GM10248 (cell line): ENCODE measurements at places on chromosomes 12 and 14.

- no peak for DNase-seq
Observed at GRCh38 chr14:98912655-98913054, 359.3 kb downstream of the BCL11B start.

DNA sequence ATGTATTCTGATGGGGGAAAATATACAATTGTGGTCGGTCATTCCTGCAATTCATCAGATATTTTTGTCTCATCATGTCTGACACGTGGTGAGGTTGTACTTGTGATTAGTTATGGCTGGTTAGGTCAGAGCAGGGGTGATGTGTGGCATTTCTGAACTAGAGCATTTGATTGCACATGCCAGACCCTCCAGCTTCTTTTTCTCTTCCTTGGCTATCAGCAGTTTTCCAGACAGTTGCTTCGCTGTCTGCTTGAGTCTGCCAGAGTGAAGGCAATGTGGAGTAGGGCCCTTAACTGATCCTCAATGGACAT is 25.9 kb downstream of the TMEM117 start:
- no peak for DNase-seq

DNA sequence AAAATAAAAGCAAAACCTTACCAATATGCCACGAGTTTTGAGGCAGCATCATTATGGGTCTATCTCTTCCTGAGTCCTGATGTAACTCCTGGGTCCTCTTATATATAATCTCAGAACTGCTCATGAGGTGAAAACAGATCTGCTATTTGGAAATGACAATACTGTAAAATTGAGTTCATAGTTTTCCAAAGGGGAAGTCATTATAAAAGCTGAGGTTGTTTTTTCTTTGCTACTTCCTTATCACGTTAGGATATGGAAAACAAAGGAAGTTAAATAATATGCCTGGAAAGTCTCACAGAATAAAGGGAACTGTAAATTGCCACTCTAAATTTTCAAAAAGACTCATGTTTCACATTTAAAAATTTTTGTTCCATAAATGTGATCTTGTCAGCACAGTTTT is at the start of gene CD163L1:
Gene CD163L1 (minus strand): TSS at position 78 of the 400 bp plus-strand sequence. CDS start 26 bp downstream, at position 52.
- no peak for DNase-seq

DNA sequence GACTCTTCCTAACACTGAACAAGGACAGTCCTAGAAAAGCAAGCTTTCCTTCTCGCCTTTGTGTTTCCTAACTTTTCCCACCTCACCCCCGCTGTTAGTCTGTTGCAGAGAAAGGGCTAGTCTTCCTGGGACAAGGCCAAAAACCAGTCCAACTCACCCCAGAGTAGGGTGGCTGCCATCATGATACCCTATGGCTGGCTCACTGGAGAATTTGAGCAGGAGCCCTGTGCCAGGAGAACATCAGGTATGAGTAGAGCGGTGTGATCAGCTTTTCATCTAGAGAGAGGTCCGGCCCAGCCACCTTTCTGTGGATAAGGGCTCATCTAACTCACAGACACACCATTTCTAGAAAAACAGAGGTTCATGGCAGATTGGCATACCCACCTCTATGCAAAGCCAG is 16.7 kb upstream of the ZFP36L1 start:
- no peak for DNase-seq

DNA sequence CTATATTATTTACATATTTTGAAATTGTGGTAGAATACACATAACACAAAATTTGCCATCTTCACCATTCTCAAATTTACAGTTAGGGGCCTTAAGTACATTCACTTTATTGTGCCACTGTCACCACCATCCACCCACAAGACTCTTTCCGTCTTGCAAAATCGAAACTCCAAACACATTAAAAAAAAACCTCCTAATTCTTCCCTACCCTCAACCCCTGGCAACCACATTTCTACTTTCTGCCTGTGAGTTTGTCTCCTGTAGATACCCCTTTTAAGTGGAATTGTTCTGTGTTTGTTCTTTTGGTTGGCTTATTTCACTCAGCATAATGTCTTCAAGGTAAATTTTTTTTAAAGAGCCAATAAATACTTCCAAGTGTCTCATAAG is 31.6 kb upstream of the AMIGO2 start:
- no peak for DNase-seq

- DNase-seq: no peak
Observed at GRCh38 chr14:31232081-31232480, 24.5 kb upstream of the HECTD1 start.

- no peak for DNase-seq
Observed at GRCh38 chr14:53019406-53019805, 68.6 kb upstream of the FERMT2 start.

- DNase-seq: no peak
Observed at GRCh38 chr12:51219322-51219721, 1.5 kb upstream of the POU6F1 start.

GRCh38 chr14:86902176-86902950 is 1090.6 kb downstream of the GALC start:
- no peak for DNase-seq

DNA sequence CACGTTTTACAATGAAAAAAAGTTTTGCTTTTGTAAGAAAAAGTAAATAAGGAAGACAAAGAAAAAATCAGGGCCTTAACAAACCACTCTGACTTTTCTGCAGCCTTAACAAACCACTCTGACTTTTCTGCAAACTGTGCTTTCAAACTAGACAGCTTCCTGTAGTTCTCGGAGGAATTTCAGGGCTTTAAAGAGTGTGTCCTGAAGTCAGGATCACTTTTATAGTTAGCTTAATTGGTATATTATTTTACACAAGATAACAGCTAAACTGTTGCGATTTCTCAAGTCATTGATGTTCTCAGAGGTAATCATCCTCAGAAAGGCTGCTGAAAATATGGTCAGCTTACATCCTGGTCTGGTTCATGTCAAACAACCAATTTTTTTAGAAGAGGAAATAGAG is 42.2 kb downstream of the TMEM117 start:
- no peak for DNase-seq

GRCh38 chr12:49982246-49983087 is 9.7 kb downstream of the AQP6 start:
- peak; percentile 6 for DNase-seq

DNA sequence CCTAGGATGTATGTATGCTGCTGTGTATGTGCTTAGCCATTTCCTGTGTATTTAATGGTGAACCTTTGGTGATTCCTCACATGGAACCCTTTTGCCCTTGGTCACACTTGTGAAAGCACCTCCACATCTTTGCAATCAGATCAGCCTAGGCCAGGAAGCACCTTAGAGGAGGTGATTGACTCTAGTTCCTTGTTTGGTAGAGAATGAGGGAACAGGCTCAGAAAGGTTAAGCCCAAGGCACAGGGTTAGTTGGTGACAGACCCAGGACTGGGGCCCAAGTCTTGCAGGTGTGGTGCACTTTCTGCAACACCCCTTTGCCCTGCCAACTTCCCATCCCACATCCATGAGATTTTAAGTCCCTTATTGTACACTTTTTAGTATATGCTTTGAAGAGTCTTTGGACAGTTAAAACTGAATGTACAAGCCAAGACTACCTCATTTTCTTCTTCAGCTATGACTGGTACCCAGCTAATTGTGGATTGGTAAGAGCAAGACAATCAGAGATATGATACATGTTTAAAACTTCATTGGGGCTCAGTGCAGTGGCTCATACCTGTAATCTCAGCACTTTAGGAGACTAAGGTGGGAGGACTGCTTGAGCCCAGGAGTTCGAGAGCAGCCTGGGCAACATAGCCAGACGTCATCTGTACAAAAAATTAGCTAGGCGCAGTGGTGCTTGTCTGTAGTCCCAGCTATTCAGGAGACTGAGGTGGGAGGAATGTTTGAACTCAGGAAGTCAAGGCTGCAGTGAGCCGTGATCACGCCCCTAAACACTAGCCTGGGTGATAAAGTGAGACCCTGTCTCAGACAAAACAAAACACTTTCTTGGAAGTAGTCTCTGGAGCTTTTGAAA is 71.1 kb downstream of the RASSF3 start:
- peak; percentile 42 for DNase-seq

DNA sequence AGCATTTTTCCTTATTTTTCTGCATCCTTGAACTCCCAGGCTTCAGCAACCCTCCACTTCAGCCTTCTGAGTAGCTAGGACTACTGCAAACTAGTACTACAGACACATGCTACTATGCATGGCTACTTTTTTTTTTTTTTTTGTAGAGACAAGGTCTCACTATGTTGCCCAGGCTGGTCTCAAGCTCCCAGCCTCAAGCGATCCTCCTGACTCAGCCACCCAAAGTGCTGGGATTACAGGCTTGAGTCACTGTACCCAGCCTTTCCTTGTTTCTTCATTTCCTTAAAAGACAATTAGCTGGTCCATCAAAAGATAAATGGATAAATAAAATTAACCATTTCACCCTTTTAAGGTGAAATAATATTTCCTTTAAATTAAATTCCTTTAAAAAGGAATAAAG is 205.8 kb downstream of the SPTSSA start:
- no peak for DNase-seq

DNA sequence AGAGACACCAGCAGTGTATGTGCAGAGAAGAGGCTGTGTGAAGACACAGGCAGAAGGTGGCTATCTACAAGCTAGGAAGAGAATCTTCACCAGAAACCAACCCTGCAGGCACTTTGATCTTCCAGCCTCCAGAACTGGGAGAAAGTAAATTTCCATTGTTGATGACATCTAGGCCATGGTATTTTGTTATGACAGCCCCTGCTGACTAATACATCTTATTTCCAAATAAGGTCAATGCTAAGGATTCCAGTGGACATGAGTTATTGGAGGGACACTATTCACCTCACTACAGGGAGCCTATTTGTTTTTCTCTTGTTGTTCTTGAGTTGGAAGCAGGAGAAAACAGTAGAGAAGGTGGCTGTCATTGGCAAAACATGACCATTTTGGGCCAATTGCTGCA is 88.5 kb upstream of the RIN3 start:
- no peak for DNase-seq
